Activated T-cell treated with anti-CD3 and anti-CD28 coated beads, Interleukin-2, amount 50 U/mL, for 4 hours (primary cell): ENCODE measurements at places on chromosomes 4 and X. TPM values are rescaled to one million over a fixed set of nuclear protein-coding genes. Genes with fewer than 3 reads are reported as not detected.

The GAGE12F gene
- not detected for total RNA-seq

The CENPVL1 gene
- not detected for total RNA-seq

The F8A2 gene
- not detected for total RNA-seq

The SFRP2 gene
- 0.68 TPM for total RNA-seq

The ASB5 gene
- total RNA-seq = not detected

The SPANXN4 gene
- not detected for total RNA-seq

The PARM1 gene
- total RNA-seq = 0.08 TPM

The SPOCK3 gene
- total RNA-seq = not detected

The CT45A5 gene
- not detected for total RNA-seq

The SMIM10L2A gene
- 0.38 TPM for total RNA-seq

The UGT2A3 gene
- not detected for total RNA-seq

The TMEM271 gene
- not detected for total RNA-seq

The VCX3A gene
- not detected for total RNA-seq

The CT47A7 gene
- total RNA-seq = not detected

The ARSH gene
- not detected for total RNA-seq

The MAGEA2 gene
- total RNA-seq = not detected

The MTHFD2L gene
- total RNA-seq = 9.1 TPM

The IL13RA2 gene
- total RNA-seq = not detected

The SHOX gene
- total RNA-seq = not detected

The ETDA gene
- total RNA-seq = not detected

The CFAP299 gene
- not detected for total RNA-seq

The PITX2 gene
- total RNA-seq = not detected

The GABRE gene
- 0.42 TPM for total RNA-seq

The PDCL2 gene
- total RNA-seq = not detected

The BEND2 gene
- total RNA-seq = not detected

The ANOS1 gene
- total RNA-seq = 0.08 TPM

The PAGE5 gene
- 3.0 TPM for total RNA-seq

The FGFRL1 gene
- total RNA-seq = 29.6 TPM

The C4orf51 gene
- not detected for total RNA-seq

The LRIT3 gene
- 0.08 TPM for total RNA-seq

The FAM9C gene
- not detected for total RNA-seq

The ZNF275 gene
- total RNA-seq = 12.1 TPM

The FGFR3 gene
- total RNA-seq = 0.29 TPM

The TMPRSS11E gene
- total RNA-seq = not detected

The SORCS2 gene
- 0.43 TPM for total RNA-seq

The FGD1 gene
- total RNA-seq = 0.13 TPM

The TBX22 gene
- total RNA-seq = not detected
